ENCODE measurements at places on chromosomes 6 and 20. TPM values are rescaled to one million over a fixed set of nuclear protein-coding genes. Genes with fewer than 3 reads are reported as not detected.

ZNF184 gene
- total RNA-seq, result 14.4 TPM

ZNF165 gene
- total RNA-seq, result 0.54 TPM

LRFN2 gene
- total RNA-seq, result 0.08 TPM

TRIM10 gene
- not detected for total RNA-seq

SLC22A2 gene
- total RNA-seq, result not detected

PSMB9 gene
- 391 TPM for total RNA-seq

C6orf141 gene
- 0.83 TPM for total RNA-seq

FAM83B gene
- total RNA-seq, result not detected

LY6G6F gene
- total RNA-seq, result not detected

VWA7 gene
- 5.2 TPM for total RNA-seq

DPPA5 gene
- not detected for total RNA-seq

DNA sequence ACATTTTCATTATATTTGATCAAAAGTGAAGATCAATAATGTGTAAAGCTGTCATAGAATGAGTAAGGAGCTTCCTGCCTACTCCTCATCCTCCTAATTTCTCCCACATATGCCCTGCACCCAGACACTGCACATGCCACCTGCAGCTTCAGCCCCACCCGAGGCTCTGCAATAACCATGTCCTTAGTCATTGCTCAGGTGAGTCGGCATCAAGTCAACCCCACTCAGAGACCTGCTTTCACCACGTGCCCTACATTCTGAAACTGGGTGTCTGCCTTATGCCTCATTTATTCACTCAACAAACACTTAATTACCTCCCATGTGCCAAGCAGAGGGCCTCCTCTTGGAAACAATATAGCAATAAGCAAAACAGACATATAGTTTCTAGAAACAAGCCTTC, 15.4 kb upstream of the TNFAIP3 start:
- DNase-seq, result no peak
- H3K27ac ChIP-seq, result no peak overlapping the region
- H3K4me3 ChIP-seq, result no peak overlapping the region
- H3K36me3 ChIP-seq, result peaks cover 7% of the 10 kb centered on the region
- H3K27me3 ChIP-seq, result no peaks in the 10 kb centered on the region
- H3K4me1 ChIP-seq, result no peaks in the 10 kb centered on the region

DNA sequence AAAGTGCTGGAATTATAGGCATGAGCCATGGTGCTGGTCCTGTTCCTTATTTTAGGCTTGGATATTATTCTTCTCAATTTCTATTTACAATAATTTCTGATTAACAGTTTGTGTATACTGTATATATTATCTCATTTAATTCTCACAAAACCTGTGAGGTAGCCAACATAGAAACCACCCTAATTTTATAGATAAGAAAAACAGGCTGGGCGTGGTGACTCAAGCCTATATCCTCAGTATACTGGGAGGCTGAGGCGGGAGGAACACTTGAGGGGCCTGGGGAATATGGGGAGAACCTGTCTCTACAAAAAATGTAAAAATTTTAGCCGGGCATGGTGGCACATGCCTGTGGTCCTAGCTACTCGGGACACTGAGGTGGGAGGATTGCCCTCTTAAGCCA, 3.8 kb upstream of the AFG1L start:
- H3K36me3 ChIP-seq, result peaks cover 11% of the 10 kb centered on the region
- DNase-seq, result no peak
- H3K27ac ChIP-seq, result no peak overlapping the region

- no peak for DNase-seq
- H3K4me3 ChIP-seq, result no peak overlapping the region
- no peaks in the 10 kb centered on the region for H3K27me3 ChIP-seq
Measured at GRCh38 chr6:81896525-81897503, 144.3 kb upstream of the TENT5A start.

- peaks cover 29% of the 10 kb centered on the region for H3K4me1 ChIP-seq
- no peaks in the 10 kb centered on the region for H3K27me3 ChIP-seq
- peaks cover 4% of the 10 kb centered on the region for H3K36me3 ChIP-seq
- DNase-seq, result no peak
- peak overlapping the region; percentile 90 for H3K27ac ChIP-seq
- H3K4me3 ChIP-seq, result peak overlapping the region; percentile 81
Measured at GRCh38 chr20:63273059-63273579, 506 bp downstream of the ARFGAP1 start.

- peaks cover 41% of the 10 kb centered on the region for H3K4me1 ChIP-seq
- peak; percentile 23 for DNase-seq
- peaks cover 2% of the 10 kb centered on the region for H3K36me3 ChIP-seq
- H3K27me3 ChIP-seq, result peaks cover 2% of the 10 kb centered on the region
- H3K27ac ChIP-seq, result peak overlapping the region; percentile 95
Measured at GRCh38 chr6:144215402-144215931, 65.2 kb downstream of the STX11 start.

- no peak for DNase-seq
- H3K4me1 ChIP-seq, result no peaks in the 10 kb centered on the region
- H3K27ac ChIP-seq, result no peak overlapping the region
- no peaks in the 10 kb centered on the region for H3K36me3 ChIP-seq
Measured at GRCh38 chr6:160730911-160731310, 28.9 kb downstream of the PLG start.

GRCh38 chr6:968791-969190, 275.9 kb upstream of the EXOC2 start:
- no peak overlapping the region for H3K4me3 ChIP-seq
- H3K4me1 ChIP-seq, result no peaks in the 10 kb centered on the region
- no peak overlapping the region for H3K27ac ChIP-seq
- peaks cover 4% of the 10 kb centered on the region for H3K27me3 ChIP-seq
- no peaks in the 10 kb centered on the region for H3K36me3 ChIP-seq

DNA sequence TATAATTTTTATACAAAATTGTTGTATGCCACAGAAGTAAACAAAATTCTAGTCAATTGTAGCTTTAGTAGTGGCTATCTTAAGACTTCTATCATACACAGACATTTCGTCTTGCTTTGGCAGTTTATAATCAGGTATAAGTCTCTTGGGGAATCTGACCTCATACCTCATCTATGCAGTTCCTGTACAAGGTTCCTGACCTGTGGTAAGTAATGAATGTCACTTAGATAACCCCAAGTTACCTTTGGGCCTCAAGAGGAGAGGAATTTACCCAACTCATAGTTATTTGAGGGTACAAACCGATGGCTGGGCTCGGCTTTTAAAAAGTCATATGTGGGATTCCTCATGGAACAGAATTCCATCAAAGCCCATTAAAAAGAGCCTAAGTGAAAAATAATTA, 58.8 kb upstream of the UNC93A start:
- no peak overlapping the region for H3K27ac ChIP-seq
- H3K4me1 ChIP-seq, result no peaks in the 10 kb centered on the region
- H3K36me3 ChIP-seq, result no peaks in the 10 kb centered on the region
- H3K4me3 ChIP-seq, result no peak overlapping the region

DNA sequence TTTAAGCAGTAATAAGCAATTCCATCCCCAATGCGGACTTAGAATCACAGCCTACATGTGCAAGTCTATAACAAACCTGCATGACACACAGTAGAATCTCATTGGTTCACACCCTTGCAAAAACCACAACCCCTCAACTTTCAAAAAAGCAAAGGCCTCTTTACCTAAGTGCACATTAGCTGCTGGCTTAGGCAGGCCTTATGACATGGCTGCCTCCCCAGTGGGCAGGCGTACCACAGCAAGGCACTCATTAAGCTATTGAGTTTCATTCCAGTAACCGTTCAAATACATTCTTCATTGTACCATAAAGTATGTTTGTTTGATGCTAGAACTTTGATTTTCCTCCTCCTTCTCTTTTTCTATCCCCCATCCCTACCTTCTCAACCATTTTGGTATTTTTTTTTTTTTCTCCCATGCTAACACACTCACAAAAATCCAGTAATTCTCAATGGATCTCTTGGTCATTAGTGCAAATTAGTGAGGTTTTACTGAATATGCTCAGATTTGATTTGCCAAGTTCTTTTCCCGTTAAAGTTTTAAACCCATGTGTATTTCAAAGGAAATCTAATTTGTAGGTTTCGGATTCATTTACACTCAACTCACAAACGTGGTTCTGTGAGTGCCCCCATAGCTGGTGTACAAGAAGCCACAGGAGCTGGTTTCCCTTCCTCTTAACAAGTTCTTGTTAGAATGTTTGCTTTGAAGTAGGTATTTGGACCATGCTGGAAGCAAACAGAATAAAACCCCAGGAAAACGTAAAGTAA, 460.4 kb upstream of the RUNX2 start:
- peaks cover 45% of the 10 kb centered on the region for H3K36me3 ChIP-seq
- no peaks in the 10 kb centered on the region for H3K27me3 ChIP-seq
- no peak overlapping the region for H3K4me3 ChIP-seq
- DNase-seq, result no peak
- peaks cover 13% of the 10 kb centered on the region for H3K4me1 ChIP-seq
- H3K27ac ChIP-seq, result no peak overlapping the region

DNA sequence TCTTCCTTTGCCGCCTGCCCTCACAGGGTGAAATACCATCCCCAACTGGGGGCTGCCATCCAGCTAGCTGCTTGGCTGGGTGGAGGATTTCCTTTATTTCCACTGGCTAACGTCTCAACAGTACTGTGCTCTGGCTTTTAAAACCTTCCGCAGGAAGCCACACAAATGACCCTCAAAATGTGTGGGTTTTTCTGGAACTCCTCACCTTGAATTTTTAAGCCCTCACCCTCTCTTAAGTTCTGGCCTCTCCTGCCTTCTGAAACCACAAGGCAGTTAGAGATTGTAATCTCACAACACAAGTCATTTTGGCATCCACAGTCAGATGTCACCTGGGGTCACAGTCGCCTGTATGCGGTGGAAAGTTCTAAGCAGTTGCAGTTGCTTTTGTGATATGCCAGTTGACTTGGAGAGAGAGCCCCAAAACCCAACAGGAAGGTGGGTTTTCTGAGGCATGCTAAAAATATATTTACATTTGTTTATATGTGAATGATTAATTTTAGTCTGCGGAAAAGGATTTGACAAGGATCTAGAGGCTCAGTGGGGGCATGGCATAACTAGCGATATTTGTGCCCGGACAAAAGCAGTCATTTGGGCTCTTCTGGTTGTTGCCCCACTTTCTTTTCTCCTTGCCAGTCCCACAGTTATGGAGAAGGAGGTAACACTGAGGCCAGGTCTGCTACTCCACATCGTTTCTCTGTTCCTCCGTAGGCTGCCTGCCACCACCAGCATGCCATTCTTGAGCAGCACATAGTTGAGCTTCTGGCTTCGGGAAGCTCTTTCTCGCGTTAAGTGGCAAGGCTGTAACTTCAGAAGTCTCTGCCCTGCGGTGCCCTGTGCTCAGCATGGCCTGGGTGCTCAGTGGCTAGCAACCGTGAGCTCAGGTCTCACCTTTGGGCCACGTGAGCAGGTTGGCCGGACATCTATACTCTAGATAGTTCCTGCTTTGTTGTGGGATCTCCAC, 335.3 kb downstream of the CD83 start:
- H3K27ac ChIP-seq, result peak overlapping the region; percentile 79
- H3K36me3 ChIP-seq, result peaks cover 12% of the 10 kb centered on the region
- peak overlapping the region; percentile 18 for H3K4me3 ChIP-seq
- H3K4me1 ChIP-seq, result peaks cover 82% of the 10 kb centered on the region
- DNase-seq, result peak; percentile 84
- H3K27me3 ChIP-seq, result no peaks in the 10 kb centered on the region

GRCh38 chr6:139161169-139161568, 26.3 kb downstream of the HECA start:
- H3K27me3 ChIP-seq, result no peaks in the 10 kb centered on the region
- DNase-seq, result peak; percentile 92
- H3K27ac ChIP-seq, result peak overlapping the region; percentile 95
- H3K4me3 ChIP-seq, result peak overlapping the region; percentile 50

DNA sequence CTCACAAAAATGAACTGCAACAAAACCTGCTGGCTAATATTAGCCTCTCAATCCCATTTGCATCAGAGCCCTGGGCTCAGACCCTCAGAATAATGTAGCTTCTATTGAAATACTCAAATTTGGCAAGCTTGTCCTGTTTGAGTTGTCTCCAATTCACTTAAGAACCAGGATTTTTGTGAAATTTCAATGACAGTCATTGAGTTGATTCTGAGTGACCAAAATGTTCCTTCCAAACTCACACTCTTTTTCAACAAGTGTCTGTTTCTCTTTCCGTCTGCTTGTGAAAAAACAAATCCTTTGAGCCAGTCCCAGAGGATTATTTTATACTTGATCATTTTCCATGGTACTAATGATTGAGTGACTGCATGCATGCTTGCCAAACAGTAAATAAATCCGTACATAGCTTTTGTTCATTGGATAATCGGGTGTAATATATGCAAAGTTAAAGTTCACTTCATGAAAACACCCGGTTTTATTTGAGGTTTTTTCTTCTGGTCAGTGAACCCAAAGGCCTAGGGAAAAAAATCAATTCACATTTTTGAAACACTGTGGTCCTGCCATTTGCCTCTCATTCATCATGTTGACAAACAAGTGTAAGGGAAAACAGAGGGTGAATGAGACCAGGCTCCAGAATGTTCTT, 16.4 kb upstream of the SLC22A2 start:
- peaks cover 1% of the 10 kb centered on the region for H3K27me3 ChIP-seq
- no peak for DNase-seq
- H3K4me3 ChIP-seq, result no peak overlapping the region
- H3K36me3 ChIP-seq, result no peaks in the 10 kb centered on the region
- no peaks in the 10 kb centered on the region for H3K4me1 ChIP-seq

DNA sequence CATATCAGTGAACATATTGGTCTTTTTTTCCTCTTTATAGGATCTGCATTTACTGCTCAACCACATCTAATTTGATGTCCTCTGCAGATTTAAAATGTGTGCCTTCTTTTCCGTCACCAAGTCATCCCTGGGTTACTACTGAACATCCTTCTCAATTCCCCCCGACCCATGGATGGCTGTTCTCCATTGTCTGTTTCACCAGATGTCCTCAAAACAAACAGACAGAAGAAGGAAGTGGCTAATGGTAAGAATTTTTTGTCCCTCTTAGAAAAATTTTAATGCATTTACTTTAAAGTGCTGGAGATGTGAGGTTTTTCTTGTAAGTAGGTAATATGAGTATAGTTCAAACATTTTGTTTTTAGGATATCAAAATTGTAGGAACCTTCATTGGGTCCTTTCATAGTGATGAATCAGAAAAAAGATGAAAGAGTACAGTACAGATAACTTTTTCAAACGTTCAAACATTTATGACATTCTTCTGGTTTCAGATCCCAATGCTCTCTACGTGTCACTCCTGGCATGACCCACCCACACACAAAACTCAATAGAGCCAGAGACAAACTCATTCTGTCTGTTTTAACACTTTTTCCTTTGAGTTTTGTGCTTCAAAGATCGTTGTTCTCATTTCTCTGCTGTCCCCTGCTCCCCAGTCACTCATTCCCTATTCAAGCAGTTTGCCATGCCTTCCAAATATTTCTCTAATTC, 276.4 kb downstream of the PRL start:
- H3K4me3 ChIP-seq, result no peak overlapping the region
- no peaks in the 10 kb centered on the region for H3K27me3 ChIP-seq
- peaks cover 5% of the 10 kb centered on the region for H3K36me3 ChIP-seq

DNA sequence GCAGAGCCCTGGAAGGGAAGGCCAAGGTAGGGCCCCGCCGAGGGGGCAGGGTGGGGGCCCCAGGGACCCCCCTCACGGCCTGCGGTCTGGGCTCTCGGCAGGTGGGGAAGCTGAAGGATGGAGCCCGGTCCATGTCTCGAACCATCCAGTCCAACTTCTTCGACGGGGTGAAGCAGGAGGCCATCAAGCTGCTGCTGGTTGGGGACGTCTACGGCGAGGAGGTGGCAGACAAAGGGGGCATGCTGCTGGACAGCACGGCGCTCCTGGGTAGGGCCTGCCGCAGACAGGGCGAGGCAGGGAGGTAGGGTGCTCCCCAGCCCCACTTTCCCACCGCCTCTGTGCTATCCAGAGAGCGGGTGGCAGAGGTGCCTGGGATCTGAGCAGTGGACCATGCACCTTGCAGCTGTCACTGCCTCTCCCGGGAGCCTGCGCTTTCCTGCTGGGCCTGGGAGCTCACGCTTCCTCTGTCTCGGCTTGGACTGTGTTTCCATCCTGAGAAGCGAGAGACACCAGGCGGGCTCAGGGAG, 83.1 kb downstream of the SYNJ2 start:
- peaks cover 27% of the 10 kb centered on the region for H3K36me3 ChIP-seq
- no peak for DNase-seq
- H3K4me1 ChIP-seq, result peaks cover 24% of the 10 kb centered on the region
- no peak overlapping the region for H3K4me3 ChIP-seq
- no peak overlapping the region for H3K27ac ChIP-seq
